ENCODE measurements at places on chromosomes 6 and 20.

GRCh38 chr6:150370112-150370511 is 1.3 kb downstream of the IYD start:
- DNase-seq: no peak

DNA sequence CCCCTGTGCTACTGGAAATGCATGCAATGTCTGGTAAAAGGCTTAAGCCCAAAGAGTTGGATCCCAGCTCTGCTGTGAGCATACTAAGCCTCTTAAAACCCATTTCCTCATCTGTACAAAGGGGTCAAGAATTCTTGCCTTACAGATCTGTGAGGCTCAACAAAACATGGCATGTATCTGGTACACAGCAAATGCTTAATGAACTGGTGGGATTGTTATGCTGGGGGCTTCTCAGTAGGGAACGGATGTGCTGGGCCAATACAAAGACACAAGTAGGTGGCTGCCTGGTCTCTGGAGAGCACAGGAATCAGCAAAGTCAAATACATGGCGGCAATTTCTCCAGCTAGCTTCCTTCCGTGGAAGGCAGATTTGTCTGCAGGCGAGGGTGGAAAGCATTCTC is 62.3 kb downstream of the LAMP5 start:
- no peak for DNase-seq

- peak; percentile 96 for DNase-seq
Measured at GRCh38 chr6:108689272-108690161, 128.8 kb downstream of the FOXO3 start.

DNA sequence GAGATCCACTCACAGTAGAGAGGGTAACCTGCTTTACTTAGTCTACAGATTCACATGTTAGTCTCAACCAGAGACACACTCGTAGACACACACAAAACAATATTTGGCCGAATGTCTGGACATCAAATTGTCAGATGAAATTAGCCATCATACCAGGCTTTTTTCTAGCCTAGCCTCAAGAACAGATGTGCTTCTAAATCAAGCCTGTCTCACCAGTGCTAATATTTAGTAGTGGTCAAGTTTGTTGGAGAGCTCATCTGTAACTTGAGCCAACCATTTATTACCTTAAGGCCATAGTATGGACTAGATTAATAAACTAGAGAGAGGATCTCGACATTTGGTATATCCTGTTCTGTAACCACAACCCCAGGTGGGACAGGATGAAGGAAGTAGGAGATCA is 1118.8 kb upstream of the MAP3K7 start:
- no peak for DNase-seq

- no peak for DNase-seq
Measured at GRCh38 chr20:8946036-8946940, 122.6 kb upstream of the PLCB4 start.

DNA sequence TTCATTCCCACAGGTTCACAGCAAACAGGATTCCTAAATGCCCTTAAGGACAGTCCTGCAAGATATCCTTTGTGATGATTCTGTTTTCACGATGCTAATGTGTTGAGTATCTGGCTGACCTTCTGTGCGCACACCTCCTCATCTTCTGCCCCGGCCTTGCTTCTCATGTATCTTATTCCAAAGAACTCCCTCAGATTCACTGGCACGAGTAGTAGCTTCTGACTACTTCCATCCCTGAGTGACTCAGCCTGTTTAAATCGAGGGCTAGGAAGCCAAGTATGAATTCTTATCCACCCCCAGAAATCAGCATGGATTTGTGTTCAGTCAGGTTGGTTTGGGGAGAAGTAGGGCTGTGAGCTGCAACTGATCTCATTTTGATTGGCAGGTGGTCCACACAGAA is 190.2 kb upstream of the SNX9 start:
- no peak for DNase-seq

DNA sequence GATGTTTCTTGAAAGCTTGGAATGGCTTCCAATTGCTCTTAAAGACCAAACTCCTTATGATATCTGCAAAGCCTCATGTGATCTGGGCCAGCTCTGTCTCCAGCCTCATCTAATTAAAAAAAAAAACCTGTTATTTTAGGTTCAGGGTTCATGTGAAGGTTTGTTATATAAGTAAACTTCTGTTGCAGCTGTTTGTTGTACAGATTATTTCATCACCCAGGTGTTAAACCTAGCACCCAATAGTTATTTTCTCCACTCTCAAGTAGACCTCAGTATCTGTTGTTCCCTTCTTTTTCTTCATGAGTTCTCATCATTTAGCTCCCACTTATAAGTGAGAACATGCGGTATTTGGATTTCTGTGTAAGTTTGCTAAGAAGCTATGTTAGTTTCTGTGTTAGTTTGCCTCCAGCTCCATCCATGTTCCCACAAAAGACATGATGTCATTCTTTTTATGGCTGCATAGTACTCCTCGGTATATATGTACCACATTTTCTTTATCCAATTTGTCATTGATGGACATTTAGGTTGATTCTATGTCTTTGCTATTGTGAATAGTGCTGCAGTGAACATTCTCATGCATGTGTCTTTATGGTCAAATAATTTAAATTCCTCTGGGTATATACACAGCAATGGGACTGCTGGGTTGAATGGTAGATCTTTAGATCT is 30.2 kb upstream of the TFB1M start:
- DNase-seq: no peak

GRCh38 chr6:136604928-136605510 is 54.8 kb upstream of the MAP7 start:
- no peak for DNase-seq

- DNase-seq: no peak
Measured at GRCh38 chr20:25065072-25065624, 7.2 kb upstream of the ACSS1 start.

DNA sequence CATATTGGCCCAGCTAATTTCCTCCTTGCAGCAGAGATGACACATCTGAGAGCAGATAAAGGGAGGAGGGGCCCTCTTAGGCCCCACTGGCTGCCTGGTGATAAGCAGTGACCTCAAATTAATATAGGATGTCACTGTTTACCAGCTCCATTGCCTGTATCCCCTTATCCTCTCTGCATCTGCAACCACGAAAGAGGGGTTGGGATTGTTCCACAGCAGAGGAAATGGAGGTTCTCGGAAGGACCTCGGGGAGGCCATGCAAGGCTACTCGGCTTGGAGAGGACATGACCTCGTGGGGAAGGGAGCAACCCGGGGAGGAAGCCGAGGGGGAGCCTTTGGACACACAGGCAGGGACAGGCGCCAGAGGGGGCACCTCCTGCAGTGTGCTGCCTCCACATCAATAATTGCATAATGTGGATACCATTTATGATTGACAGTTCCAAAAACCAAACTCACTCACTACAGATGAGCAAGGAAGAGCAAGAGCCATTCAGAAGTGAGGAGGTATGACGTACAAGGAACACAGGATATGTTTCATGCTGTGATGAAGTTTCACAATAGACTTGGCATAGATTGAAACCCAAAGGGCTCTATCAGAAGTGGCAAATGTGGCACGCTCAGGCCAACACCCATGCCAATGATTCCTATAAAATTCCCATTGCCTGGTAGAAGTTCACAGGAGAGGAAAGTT is 177.2 kb upstream of the RNF24 start:
- DNase-seq: no peak

DNA sequence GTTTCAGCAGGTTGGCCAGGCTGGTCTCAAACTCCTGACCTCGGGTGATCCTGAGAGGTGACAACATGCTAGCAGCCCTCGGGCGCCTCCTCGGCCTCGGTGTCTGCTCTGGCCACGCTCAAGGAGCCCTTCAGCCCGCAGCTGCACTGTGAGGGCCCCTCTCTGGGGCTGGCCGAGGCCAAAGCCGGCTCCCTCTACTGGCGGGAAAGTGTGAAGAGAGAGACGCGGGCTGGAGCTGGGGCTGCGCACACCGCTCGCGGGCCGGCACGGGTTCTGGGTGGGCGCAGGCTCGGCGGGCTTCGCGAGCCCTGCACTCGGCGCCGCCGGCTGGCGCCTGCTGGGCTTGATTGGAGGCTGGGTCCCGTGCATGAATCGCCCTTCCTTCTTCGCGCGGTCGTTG is 80.8 kb upstream of the RBM24 start:
- DNase-seq: no peak
